ENCODE measurements at places on chromosomes 5 and 9. TPM values are rescaled to one million over a fixed set of nuclear protein-coding genes. Genes with fewer than 3 reads are reported as not detected.

- H3K27me3 ChIP-seq, result no peaks in the 10 kb centered on the region
- no peaks in the 10 kb centered on the region for H3K4me1 ChIP-seq
- H3K27ac ChIP-seq, result no peak overlapping the region
- H3K4me3 ChIP-seq, result no peak overlapping the region
- H3K36me3 ChIP-seq, result no peaks in the 10 kb centered on the region
- DNase-seq, result peak; percentile 32
These were observed 72.0 kb upstream of the C9orf72 start for GRCh38 chr9:27645161-27645840.

The SHOC1 gene
- total RNA-seq, result 0.37 TPM

- DNase-seq, result peak; percentile 73
- H3K27ac ChIP-seq, result peak overlapping the region; percentile 71
- no peaks in the 10 kb centered on the region for H3K4me1 ChIP-seq
- peaks cover 6% of the 10 kb centered on the region for H3K36me3 ChIP-seq
- H3K27me3 ChIP-seq, result no peaks in the 10 kb centered on the region
These were observed 57.8 kb downstream of the ZNF462 start for GRCh38 chr9:106920701-106921283.

GRCh38 chr9:32709871-32710270, 73.5 kb upstream of the TMEM215 start:
- no peak overlapping the region for H3K4me3 ChIP-seq
- no peaks in the 10 kb centered on the region for H3K4me1 ChIP-seq
- H3K27me3 ChIP-seq, result no peaks in the 10 kb centered on the region
- no peaks in the 10 kb centered on the region for H3K36me3 ChIP-seq
- H3K27ac ChIP-seq, result no peak overlapping the region

GRCh38 chr5:138095100-138095907, 11.5 kb downstream of the WNT8A start:
- no peaks in the 10 kb centered on the region for H3K27me3 ChIP-seq
- no peak overlapping the region for H3K27ac ChIP-seq
- DNase-seq, result no peak
- no peaks in the 10 kb centered on the region for H3K36me3 ChIP-seq
- H3K4me1 ChIP-seq, result no peaks in the 10 kb centered on the region

The ABCA2 gene
- 22.4 TPM for total RNA-seq

GRCh38 chr5:175317872-175318271, 126.1 kb downstream of the DRD1 start:
- DNase-seq, result no peak
- H3K4me3 ChIP-seq, result no peak overlapping the region
- no peaks in the 10 kb centered on the region for H3K27me3 ChIP-seq
- no peaks in the 10 kb centered on the region for H3K36me3 ChIP-seq
- no peaks in the 10 kb centered on the region for H3K4me1 ChIP-seq
- H3K27ac ChIP-seq, result no peak overlapping the region

The ZSWIM6 gene
- total RNA-seq, result 16.4 TPM

- no peak overlapping the region for H3K4me3 ChIP-seq
- no peaks in the 10 kb centered on the region for H3K27me3 ChIP-seq
- H3K36me3 ChIP-seq, result no peaks in the 10 kb centered on the region
- no peaks in the 10 kb centered on the region for H3K4me1 ChIP-seq
- no peak for DNase-seq
- no peak overlapping the region for H3K27ac ChIP-seq
These were observed 41.6 kb upstream of the FCN1 start for GRCh38 chr9:134959126-134959970.

The SLC6A3 gene
- not detected for total RNA-seq

DNA sequence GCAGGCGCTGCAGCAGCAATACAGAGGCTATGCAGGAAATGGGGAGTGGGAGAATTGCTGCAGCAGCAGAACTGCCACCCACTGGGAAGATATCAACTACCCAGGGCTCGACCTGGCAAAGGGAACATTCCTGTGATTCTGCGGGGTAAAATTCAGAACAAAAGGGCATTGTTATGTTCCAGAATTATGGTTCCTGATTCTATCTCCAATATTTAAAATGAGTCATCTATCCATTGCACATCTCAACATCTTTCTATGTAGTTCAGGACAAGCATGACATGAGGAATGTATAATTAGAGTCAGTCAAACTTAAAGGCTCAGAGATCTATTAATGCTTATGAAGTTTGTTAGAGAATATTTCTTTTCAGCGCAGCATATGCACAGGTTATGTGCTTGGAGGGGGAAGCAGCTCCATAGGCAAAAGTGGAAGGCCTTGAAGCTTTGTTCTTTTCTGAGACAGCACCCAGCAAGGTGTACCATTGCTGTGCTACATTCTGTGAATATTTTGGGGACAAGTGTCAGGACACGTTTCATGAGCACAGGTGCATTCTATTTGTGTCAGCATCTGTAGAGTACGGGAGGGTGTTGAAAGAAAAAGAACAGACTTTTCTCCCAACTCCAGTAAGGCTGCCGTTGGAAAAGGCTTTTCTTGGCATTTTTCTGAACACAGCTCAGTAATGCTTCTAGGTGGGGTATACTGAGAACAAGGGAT, 395.6 kb upstream of the MPDZ start:
- H3K36me3 ChIP-seq, result no peaks in the 10 kb centered on the region
- no peak overlapping the region for H3K27ac ChIP-seq
- no peaks in the 10 kb centered on the region for H3K4me1 ChIP-seq
- no peak for DNase-seq

- no peaks in the 10 kb centered on the region for H3K27me3 ChIP-seq
- no peak overlapping the region for H3K4me3 ChIP-seq
- no peaks in the 10 kb centered on the region for H3K4me1 ChIP-seq
- H3K36me3 ChIP-seq, result peaks cover 4% of the 10 kb centered on the region
- no peak for DNase-seq
These were observed 13.3 kb downstream of the UCK1 start for GRCh38 chr9:131517761-131518190.

DNA sequence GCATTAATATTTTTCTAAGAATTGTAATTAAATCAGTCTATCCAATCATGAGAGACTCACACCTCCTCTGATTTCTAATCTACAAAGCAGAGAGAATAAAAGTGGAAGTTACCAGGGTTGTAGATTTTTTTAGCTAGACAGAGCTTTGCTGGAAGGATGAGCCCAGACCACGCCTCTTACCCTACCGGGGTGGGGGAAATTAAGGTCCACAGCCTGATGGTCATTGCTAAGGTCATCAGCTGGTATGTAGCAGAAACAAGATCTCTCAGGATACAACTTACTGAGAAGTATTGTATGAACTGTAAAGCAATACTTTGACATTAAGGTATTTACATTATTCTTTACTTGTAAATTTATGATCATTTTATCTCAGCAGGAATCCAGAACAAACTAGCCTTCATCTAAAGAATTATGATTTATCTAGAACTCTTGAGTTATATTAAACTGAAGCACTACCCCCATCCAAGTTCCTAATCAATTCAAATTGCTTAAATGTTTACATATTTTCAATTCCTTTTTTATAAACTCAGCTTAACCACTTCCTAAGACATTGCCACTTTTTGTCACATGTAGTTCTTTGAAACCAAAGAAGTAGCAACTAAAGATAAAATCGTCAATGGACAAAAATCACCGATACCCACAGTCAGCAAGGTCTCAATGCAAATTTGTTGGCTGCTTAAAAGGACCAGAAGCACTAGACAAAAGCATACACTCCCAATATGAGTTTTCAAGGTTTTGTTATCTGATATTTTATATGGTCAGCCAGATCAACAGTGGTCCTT, 225.8 kb upstream of the DAPK1 start:
- no peaks in the 10 kb centered on the region for H3K36me3 ChIP-seq
- DNase-seq, result no peak
- H3K4me1 ChIP-seq, result no peaks in the 10 kb centered on the region
- no peaks in the 10 kb centered on the region for H3K27me3 ChIP-seq

The SLC22A4 gene
- total RNA-seq, result 8.3 TPM

DNA sequence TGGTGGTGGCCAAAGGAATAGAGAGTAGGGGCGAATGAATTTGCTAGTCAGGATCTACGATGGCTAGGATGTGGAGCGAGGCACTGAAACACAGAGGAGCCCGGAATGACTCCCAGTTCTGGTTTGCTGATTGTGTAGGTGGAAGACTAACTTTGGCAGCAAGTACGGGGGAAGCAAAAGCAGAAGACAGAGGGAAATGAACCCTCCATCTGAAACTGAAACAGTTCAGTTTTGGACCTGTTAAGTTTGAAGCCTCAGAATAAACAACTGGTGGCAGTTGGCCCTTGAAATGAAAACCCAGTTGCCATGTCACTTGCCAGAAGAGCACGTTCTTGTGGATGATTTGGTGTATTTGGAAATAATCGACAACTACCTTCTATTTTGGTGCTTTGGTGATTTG, 15.4 kb upstream of the SMIM15 start:
- no peak for DNase-seq
- no peaks in the 10 kb centered on the region for H3K4me1 ChIP-seq
- no peaks in the 10 kb centered on the region for H3K36me3 ChIP-seq
- H3K27me3 ChIP-seq, result no peaks in the 10 kb centered on the region

The SHISAL2B gene
- not detected for total RNA-seq

- no peak overlapping the region for H3K4me3 ChIP-seq
- no peaks in the 10 kb centered on the region for H3K36me3 ChIP-seq
- DNase-seq, result no peak
- H3K4me1 ChIP-seq, result no peaks in the 10 kb centered on the region
These were observed 48.9 kb upstream of the DMAC1 start for GRCh38 chr9:7848498-7848897.

The PITX1 gene
- total RNA-seq, result 9.9 TPM

The TSC1 gene
- total RNA-seq, result 29.4 TPM

Data from colonic mucosa (tissue), 4 donors.